ENCODE measurements at places on chromosomes 6 and 20.
A peak's percentile ranks its signal among the peaks of the same experiment; 100 is the strongest.

DNA sequence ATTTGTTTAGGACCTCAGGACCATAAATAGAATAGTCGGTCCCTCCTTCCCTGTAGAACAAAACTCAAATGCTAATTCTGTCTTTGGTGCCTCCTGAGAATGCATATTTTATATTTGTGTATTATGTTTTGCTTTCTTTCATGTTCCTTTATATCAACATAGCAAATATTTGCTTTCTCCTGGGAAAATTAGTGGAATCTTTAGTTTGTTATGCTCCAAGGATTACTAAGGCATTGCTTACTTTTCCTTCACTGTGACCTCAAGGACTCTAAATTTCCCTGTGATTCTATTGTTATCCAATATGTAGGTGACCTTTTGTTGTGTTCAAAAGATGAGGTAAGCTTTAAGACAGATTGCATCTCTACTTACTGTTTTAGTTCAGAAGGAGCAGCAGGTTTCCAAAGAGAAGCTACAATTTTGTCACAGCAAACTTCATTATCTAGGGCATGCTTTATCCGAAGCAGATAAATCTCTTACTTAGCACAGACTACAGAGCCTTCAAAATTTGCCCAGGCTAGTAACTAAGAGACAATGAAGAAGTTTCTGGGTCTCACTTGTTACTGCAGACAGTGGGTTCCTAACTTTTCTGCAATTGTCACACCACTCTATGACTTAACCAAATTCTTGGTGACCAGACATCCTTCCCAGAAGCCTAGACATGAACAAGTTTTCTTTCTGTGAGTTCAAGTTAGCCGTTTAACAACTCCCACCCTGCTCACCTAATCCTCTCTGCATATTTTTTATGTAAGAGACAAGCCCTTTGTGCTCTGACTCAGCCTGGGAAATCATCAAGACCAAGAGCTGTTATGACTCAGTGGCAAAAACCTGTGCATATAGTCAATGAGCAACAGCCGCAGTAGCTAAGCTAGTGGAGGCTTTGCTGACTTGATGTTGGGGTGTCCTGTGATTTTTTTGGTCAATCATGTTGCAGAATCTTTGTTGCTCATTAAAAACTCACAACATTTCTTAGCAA, 378.8 kb downstream of the QKI start:
- DNase-seq, result no peak

- no peak for DNase-seq
These were observed 15.9 kb downstream of the TMEM200A start for GRCh38 chr6:130381459-130382380.

- DNase-seq, result no peak
These were observed 203.7 kb downstream of the NFATC2 start for GRCh38 chr20:51338692-51339440.

GRCh38 chr20:23058240-23058639, 8.8 kb upstream of the THBD start:
- DNase-seq, result no peak

GRCh38 chr6:132952986-132953385, 138.6 kb downstream of the RPS12 start:
- DNase-seq, result peak; percentile 78

- no peak for DNase-seq
These were observed 40.0 kb upstream of the CLDN20 start for GRCh38 chr6:155223646-155224451.

- DNase-seq, result no peak
These were observed 1.4 kb downstream of the FAM83B start for GRCh38 chr6:54847799-54848597.

GRCh38 chr20:25533920-25534700, 51.2 kb downstream of the NINL start:
- no peak for DNase-seq

- peak; percentile 20 for DNase-seq
These were observed 28.3 kb upstream of the PREP start for GRCh38 chr6:105431226-105431625.

DNA sequence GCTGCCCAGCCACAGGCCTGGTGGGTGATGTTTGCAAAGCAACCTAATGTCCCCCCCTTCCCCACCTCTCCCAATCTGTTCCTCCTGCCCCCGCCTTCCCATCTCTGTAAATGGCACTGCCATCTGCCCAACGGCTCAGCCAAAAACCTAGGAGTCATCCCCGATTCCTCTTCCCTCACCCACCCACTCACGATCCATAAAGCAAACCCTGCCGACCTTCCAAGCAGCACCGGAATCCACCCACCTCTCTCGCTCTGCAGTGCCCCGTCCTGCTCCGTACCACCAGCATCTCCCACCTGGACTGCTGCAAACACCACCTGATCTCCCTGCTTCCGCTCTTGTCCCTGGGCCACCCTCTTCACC, 37.6 kb downstream of the SULF2 start:
- DNase-seq, result no peak

GRCh38 chr20:3749689-3750531, 17.4 kb downstream of the HSPA12B start:
- no peak for DNase-seq

- no peak for DNase-seq
These were observed 979.7 kb downstream of the TBC1D32 start for GRCh38 chr6:120354452-120355098.

Data from forelimb muscle (tissue), 1 donor.